Fibroblast of skin of right quadriceps (primary cell): ENCODE measurements at places on chromosomes 1 and 21.

- DNase-seq = no peak
These were observed 72.7 kb upstream of the TINAGL1 start for GRCh38 chr1:31503570-31503969.

DNA sequence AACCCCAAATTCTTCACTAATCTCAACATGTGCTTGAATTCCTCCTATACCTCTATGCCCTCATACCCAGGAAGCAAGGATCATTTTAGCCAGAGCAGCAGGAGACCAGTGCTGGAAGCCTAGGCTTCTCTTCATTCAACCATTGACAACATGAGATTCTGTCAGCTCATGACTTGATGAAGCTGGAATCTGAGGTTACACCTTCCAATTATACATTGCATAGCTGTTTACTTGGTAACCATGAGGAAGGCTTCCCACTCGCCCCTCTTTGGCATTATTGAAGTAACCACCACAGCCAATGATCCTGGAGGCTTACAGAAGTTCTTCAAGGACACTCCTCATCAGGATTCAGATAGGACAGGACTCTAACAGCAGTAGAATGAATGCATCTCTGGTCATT lies 160.3 kb downstream of the TPR start:
- peak; percentile 33 for DNase-seq

DNA sequence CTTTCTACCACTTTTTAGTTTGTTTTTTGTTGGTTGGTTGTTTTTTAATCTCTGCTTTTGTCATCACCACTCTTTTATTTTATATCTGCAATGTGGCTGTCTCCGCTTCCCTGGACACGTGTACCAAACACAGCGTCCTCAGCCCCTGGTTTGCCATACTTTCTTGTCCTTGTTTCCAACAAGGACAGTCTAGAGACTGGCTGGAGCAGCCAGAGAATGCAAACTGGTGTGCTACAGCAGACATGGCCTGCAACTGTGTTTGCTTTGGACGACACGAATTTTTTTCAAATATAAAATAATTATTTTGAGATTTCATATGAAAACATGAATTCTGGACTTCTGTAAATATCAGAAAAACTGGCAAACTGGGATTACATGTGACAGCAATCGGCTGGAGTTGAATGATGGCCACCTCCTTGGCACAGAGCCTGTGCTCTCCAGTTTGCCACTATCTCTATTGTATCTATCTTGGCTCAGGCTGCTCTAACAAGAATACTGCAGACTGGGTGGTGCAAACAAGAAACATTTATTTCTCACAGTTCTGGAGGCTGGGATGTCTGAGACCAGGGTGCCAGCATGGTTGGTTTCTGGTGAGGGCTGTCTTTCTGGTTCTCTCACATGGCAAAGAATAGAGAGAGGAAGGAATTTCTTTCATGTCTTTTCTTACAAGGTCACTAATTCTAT lies 34.6 kb upstream of the POU2F1 start:
- DNase-seq = no peak

DNA sequence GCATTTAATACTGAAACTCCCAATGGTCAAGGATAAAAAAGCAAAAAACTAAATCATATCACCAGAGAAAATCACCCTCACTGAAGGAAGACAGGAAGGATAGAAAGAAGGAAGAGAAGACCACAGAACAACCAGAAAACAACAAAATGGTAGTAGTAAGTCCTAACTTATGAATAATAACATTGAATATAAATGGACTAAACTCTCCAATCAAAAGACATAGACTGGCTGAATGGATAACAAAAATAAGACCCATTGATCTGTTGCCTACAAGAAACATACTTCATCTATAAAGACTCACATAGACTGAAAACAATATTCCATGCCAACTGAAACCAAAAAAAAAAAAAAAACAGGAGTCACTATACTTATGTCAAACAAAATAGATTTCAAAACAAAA lies 347.7 kb downstream of the NCAM2 start:
- no peak for DNase-seq

DNA sequence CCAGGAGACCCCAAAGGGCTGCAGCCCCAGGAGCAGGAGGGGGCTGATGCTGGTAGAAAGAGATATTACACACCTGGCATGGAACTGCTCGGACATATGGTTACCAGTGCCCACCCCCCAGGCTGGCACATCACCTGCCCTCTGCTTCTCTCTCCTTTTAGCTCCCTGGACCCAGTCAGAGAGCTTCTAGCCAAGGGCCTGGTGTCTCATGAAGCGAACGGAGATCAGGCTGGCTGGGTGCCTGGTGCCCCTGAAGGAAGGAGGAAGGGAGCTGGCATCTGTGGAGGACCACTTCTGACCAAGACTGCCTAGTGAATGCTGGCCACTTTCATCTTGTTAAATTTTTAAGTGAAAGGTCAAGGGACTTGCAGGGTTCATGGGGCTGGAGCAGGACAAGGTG lies 53.1 kb downstream of the FOXO6 start:
- no peak for DNase-seq

GRCh38 chr1:10863886-10864285 lies 67.4 kb upstream of the CASZ1 start:
- DNase-seq = no peak

GRCh38 chr1:214318956-214319736 lies 38.2 kb downstream of the SMYD2 start:
- DNase-seq = no peak

GRCh38 chr1:229832695-229833094 lies 206.6 kb downstream of the URB2 start:
- no peak for DNase-seq

DNA sequence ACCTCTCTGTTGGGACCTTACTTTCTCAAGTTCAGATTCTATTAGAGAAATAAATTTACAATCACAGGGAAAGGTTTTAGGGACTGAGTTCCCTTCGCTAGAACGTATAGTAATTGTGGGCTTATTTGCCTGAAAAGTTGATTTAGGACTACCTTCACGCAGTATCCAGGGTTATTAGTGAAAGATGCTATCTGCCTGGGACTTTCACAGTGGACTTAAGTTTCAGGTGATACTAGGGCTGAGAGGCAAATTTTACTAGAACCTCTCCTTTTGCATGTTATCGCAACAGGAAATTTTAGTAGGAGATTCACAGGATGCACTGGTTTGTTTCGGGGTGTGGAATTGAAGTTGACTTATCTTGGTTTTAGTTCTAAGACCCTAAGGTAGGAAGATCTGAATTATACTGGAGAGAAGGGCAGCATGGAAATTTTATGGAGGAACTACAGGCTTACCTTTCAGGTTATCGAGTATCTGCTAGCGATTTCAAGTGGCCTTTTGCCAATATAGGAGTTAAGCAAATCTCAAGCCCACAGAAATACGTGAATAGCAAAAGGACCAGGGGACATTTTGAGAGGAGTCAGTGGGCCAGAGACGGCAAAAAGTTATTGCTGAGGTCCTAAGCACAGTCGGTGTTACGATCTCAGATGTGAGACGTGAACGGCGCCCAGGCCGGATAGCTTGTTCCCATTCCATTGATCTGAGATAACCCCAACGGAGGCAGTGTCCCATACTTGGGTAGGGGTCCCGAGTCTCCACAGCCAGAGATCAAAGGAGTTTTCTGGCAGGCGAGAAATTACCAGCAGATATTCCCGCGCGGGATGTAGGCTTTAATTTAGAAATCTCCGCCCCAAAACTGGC lies 723 bp upstream of the GNAI3 start:
- DNase-seq = no peak

- DNase-seq = no peak
These were observed 25.2 kb downstream of the ILDR2 start for GRCh38 chr1:166950156-166950555.

DNA sequence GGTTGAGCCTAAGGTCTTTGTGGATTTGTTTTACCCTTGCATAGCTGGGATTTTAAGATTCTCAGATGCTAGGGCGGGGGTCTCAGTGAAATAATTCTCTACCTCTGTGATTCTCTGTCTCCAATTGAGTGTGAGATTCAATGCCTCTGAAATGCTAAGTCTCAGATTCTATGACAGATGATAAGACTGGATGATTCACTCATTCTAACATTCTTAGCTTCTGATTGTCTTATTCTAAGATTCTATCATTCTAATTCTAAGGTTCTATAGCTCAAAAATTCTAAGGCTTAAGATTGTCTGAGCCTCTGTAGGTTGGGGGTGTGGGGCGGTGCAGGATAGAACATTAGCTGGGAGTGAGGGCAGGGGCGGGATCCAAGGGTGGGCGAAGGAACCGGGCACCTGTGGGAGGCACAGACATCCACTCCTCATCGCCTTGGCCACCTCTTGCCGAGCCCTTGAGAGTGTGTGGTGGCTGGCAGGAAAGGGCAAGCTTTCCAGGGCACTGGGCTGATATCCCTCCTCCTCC lies 29.5 kb downstream of the ADGRB2 start:
- no peak for DNase-seq

DNA sequence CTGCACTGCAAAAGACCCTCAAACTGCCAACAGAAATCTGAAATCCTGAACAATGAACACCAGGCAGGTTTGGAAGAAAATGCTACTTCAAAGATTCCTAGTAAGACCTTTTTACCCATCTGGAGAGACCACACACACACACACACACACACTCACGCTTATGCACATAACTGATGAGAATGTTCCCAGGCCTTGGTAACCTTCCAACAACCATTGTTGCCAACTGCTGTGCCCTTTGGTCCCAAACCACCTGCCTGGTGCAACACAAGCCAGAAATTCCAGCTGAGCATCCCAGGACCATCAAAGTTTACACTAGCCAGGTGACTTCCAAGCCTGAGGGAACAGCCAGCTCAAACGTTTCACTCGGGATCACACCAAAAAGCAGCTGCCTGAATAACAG lies 56.9 kb downstream of the SEC16B start:
- no peak for DNase-seq

DNA sequence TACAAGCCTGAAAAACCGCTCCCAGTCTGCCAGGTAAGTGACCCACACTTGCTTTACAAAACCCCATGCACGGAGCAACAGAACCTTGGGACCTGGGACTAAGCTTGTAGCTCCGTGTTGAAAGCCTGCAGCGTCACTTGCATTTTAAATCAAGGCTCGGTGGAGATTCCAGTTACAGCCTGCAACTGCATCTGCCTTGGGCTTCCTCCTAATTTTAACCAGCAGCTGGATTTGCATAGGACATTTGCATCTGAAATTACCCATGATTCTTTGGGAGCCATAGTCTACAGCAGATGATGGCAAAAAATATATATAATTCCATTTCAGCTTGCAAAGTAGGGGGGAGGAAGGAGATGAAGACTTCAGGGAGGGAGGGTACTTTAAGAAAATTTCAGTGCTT lies 62.4 kb upstream of the IGSF21 start:
- no peak for DNase-seq

- DNase-seq = peak; percentile 27
These were observed 29.5 kb downstream of the ARHGEF16 start for GRCh38 chr1:3483801-3484444.

DNA sequence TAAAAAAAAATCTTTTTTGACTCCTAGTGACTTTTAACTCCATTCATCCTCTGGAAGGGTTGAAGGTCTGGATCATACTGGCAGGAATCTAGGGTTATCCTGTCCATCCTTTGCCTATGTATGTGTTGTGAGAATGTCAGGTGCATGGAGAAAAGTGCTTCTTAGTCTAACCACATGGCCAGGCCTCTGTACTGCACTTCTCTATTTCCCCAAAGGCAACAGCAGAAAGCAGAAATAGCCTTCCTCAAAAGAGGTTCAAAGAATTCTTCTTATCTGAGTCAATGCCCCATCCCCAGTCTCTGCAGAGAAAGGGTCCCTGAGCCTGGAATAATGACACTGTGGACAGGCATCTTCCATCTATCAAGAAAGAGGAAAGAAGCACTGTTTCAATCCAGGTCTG lies 85.7 kb upstream of the CD34 start:
- DNase-seq = no peak

DNA sequence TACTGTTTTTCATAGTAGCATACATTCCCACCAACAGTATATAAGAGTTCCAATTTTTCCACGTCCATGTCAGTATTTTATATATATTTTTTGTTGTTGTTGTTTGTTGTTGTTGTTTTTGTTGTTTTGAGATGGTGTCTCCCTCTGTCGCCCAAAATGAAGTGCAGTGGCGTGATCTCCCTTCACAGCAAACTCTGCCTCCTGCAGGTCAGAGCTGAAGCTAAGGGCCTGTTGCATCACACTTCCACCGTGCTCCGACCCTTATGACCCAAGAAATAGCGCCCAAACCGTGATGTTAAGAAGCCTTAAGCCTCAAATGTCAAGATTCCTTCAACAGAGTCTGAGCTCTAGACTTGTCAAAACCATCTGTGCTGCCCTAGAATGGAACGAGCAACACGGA lies 2032.3 kb downstream of the MRPL39 start:
- DNase-seq = no peak

GRCh38 chr21:41711416-41712007 lies 55.3 kb downstream of the RIPK4 start:
- no peak for DNase-seq

DNA sequence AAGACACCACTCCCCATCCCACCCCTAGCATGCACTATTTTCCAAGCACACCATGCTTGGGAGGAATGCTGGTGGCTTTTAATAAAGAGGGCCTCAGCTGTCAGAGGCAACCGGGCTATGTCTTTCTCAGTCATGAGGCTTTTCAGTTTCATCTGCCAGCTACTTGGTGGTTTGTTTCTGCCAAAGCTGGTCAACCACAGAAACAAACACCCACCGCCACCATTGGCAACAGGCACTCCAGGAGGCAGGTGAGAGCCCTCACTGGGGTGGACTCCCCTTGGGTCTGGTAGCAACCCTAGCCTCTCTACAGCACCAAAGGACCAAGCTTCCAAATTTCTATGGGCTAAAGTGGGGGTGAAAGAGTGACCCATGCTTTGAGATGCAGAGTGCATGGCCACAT lies 54.3 kb upstream of the CD1D start:
- no peak for DNase-seq

DNA sequence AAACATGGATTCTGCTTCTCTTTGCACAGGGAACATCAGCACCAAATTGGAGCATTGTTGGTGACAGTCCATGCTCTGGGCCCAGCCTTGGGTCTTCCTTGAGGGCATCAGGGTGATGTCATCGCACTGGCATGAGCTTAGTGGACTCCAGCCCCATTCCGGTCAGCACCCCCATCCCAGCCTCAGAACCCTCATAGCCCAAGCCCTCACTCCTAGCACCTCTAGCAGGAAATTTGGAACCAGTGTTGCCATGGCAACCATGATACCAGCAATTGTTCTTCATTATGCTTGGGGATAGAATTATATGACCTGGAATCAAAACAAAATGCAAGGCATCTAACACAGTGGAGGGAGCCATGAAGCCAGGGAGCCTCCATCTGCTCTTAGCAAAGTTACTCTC lies 83.1 kb downstream of the VWA5B1 start:
- DNase-seq = no peak

GRCh38 chr21:46083791-46084561 lies 13.9 kb upstream of the COL6A2 start:
- no peak for DNase-seq

- DNase-seq = no peak
These were observed 211.3 kb downstream of the KCNH1 start for GRCh38 chr1:210922666-210923065.

GRCh38 chr1:208654241-208654640 lies 410.1 kb upstream of the PLXNA2 start:
- peak; percentile 24 for DNase-seq

GRCh38 chr1:21239221-21239620 lies 51.0 kb downstream of the ECE1 start:
- no peak for DNase-seq

GRCh38 chr1:2443277-2444137 lies 31.1 kb upstream of the PEX10 start:
- DNase-seq = no peak

GRCh38 chr1:4393191-4393590 lies 261.2 kb upstream of the AJAP1 start:
- no peak for DNase-seq
